GM19239 (cell line): ENCODE measurements at places on chromosomes 6 and 20.

DNA sequence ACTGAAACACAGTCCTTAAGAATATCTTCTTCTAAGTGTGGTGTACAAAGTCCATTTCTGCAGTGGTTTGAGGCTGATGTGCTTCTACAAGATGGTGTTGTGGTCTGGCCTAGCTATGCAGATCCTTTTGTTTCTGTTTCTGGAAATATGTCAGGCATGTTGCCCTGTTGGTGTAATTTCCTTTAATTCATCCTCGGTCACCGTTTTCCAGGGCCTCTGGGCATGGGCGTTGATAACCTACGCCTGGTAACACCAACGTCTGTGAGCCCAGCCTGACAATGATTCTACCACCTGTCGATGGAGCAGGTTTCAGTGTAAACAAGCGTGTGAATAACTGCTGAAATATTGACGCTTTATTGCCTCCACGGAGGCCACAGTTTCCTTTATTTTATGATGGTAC, 33.3 kb upstream of the AFDN start:
- no peak for DNase-seq

DNA sequence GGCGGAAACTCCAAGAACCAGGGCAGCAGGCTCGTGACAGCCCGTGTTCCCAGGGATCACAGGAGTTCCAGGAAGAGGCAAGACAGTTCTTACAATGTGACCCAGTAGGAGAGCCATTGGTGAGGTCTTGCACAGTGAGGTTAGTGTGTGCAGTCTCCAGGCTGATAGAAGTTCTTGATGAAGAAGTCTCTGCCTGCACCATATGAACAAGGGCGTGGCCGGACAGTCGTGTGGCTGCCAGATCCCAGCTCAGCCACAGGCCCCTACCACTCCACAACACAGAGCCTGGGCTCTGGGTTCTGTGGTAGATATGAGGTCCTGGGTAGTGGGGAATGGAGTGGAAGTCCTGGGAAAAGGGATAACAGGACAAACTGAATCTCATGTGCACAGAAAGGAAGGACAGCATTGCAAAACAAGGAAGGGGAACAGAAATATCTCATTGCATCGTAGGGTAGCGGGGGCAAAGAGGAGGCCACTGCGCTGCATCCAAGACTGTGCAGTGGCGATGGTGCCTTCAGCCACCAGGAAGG, 65.2 kb downstream of the STX11 start:
- DNase-seq = no peak

GRCh38 chr6:157253017-157253416, 70.3 kb downstream of the TMEM242 start:
- DNase-seq = no peak

DNA sequence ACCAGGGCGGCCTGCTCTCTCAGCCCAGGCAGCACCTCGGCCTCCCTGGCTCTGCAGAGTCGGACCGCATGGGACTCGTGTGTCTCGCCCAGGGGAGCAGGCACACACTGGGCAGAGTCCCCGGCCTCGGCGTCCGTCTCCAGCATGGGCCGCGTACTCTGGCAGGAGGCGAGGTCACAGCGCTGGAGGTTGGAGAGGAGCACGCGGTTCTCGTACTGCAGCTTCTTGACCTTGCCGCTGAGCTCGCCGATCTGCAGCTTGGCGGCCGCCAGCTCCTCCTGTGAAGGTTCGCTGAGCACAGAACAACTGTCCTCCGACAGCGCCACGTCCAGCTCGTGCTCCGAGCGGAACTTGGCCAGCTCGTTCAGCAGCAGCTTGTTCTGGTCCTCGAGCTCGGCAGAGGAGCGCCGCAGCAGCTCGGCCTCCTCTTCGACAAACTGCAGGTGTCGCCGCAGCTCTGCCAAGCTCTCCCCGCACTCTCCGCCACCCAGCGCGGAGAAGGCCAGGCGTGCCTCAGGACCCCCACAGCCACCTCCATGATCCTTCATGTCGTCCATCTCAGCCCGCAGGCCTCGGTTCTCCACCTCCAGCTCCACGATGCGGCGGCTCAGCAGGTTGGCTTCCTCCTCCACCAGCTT, 42.0 kb upstream of the DSN1 start:
- no peak for DNase-seq
